Activated CD8-positive, alpha-beta memory T cell treated with anti-CD3 and anti-CD28 coated beads, Interleukin-2, amount 50 U/mL, for 4 hours (primary cell): ENCODE measurements at places on chromosomes 12 and 14.
A peak's percentile ranks its signal among the peaks of the same experiment; 100 is the strongest.

DNA sequence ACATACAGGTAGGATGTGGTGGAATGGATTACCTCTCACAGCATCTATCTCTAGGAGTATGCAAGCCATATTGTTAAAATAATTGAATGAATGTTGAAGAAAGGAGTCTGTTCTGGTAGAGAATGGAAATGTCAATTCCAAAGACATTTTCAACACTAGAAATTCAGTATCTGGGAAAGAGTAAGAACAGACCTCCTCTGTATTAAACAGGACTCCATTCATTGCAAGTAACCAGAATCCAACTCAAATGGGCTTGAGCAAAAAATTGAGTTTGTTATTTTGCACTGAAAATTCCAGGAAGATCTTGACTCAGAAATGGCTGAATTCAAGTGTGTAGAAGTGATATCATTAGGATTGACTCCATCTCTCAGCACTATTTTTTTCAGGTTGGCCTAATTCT is 168.1 kb downstream of the C12orf42 start:
- no peak for DNase-seq

DNA sequence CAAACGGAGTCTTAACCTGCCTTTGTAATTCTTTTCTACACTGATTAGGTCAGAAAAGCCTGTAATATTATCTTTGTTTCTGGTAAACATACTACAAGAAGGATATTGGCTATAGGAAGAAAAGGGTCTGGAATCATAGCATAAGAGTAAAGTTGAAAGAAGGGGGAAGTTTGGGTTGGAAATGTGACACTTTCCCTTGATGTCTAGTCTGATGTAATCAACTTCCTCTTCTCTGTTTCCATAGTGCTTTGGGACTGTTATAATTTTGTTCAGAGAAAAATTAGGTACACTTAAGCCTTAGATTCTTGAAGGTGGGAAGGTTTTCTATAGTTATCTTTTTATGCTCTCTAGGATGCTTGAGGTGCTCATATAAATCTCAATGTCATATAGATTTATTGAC is 322.2 kb downstream of the AEBP2 start:
- no peak for DNase-seq

- DNase-seq, result no peak
Measured at GRCh38 chr14:85027681-85028370, 502.1 kb upstream of the FLRT2 start.

- no peak for DNase-seq
Measured at GRCh38 chr12:2833327-2833726, 1.5 kb downstream of the NRIP2 start.

GRCh38 chr12:4829793-4830162 is 79.9 kb upstream of the KCNA1 start:
- DNase-seq, result no peak

DNA sequence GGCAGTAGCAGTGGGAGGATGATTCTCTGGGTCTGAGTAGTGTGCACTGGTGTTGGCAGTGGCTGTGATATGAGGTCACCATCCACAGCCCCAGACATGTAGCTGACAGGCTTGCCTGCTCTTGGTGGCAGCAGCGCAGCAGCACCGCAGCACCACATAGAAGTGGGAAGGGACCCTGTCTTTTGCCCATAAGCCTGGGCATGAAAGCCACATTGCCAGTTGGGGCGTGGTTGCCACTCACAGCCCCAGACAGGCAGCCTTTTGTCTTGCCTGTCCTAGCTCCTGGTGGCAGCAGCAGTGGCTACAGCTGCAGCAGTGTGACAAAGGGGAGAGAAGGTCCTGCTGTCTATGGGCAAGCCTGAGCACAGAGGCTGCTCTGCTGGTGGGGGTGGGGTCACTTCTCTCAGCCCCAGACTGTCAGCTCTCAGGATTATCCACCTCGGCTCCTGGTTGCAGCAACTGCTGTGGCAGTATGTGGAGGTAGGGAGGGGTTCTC is 71.5 kb downstream of the BRMS1L start:
- no peak for DNase-seq

- no peak for DNase-seq
Measured at GRCh38 chr12:117872546-117873169, 96.1 kb downstream of the KSR2 start.

DNA sequence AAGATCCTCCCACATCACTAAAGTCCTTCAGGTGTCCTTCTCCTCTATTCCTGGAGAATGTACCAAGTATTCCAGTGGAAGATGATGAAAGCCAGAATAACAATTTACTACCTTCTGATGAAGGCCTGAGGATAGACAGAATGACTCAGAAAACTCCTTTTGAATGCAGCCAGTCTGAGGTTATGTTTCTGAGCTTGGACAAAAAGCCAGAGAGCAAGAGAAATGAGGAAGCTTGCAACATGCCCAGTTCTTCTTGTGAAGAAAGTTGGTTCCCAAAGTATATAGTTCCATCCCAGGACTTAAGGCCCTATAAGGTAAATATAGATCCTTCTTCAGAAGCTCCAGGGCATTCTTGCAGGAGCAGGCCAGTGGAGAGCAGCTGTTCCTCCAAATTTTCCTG is 54.6 kb upstream of the HELB start:
- no peak for DNase-seq

- DNase-seq, result no peak
Measured at GRCh38 chr12:11513288-11513687, 117.9 kb upstream of the PRB2 start.

DNA sequence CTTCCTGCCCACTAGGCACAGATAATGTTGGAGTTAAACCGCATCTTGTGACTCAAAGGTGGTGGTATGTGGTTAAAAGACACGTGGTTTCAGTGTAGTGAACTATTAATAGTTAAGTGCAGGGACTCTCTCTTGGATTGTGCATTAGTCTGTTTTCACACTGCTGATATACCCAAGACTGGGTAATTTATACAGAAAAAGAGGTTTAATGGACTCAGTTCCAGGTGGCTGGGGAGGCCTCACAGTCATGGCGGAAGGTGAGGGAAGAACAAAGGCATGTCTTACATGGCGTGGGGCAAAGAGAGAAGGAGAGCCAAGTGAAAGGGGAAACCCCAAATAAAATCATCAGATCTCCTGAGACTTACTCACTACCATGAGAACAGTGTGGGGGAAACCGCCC is 362.3 kb downstream of the GLT1D1 start:
- DNase-seq, result no peak

DNA sequence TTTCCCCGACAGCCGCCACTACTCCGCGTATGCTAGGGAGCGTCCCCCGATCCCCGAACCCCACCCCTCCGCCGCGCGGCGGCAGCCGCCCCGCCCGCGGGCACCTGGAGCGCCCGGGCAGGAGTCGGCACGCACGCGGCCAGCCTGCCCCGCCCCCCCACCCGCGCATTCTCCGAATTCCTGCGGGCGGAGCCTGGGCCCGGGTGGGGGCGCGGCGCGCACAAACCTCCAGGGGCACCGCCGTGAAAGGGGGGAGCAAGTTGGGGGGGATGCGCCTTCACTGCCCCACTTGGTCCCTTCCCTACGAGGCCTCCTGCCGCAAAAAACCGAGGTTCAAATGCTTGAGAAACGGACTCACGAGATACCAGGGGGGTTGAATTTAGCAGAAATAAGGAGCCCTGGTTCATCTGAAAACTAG is 1.7 kb downstream of the AJUBA start:
- peak; percentile 53 for DNase-seq

GRCh38 chr14:41749429-41749828 is 142.8 kb downstream of the LRFN5 start:
- DNase-seq, result no peak

- DNase-seq, result no peak
Measured at GRCh38 chr12:99027461-99027860, 382.4 kb downstream of the APAF1 start.

GRCh38 chr14:100334904-100335303 is 11.8 kb downstream of the SLC25A47 start:
- DNase-seq, result no peak

- no peak for DNase-seq
Measured at GRCh38 chr12:49094975-49095365, 369 bp upstream of the DHH start.

DNA sequence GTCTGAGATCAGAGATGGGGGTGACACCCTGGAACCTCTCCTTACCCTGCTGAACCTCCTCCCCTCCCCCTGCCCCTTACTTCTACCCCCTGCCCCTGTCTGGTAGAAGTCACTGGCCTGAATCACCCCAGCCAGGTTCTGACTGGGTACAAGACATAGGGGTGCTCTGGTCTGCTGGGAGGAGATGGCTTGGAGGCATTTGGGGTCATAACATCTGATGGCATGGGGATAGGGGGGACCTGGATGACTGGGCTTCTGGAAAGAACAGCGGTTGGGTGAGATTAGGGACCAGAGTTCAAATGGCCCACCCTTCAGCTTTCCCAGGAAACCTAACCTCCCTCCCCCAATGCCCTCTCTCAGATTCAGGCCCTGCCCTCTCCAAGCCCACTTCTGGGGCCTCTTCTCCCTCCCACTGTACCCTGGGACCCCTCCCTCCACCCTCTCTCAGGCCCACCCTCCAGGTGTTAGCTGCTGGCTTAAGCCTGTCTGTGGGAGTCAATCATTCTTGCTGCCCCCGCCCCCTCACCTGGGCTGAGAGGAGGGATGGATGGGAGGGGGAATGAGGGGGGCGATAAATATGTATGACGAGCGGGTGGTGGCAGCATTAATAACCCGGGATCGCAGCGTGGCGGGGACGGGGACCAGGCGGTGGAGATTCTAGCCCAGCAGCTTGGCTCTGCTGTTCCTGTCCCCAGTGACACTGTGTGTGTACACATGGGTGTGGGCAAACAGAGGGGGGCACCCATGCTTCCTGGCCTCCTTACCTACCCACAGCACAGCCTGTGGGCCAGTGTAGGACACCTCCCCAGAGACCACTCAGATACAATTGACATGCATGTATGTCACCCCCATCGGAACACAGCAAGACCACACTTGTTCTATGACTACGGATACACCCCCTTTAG is 5.9 kb downstream of the NXPH4 start:
- DNase-seq, result no peak

- DNase-seq, result no peak
Measured at GRCh38 chr14:24376448-24377070, 8.6 kb downstream of the NFATC4 start.

- no peak for DNase-seq
Measured at GRCh38 chr12:127192391-127192790, 1074.6 kb upstream of the TMEM132C start.

DNA sequence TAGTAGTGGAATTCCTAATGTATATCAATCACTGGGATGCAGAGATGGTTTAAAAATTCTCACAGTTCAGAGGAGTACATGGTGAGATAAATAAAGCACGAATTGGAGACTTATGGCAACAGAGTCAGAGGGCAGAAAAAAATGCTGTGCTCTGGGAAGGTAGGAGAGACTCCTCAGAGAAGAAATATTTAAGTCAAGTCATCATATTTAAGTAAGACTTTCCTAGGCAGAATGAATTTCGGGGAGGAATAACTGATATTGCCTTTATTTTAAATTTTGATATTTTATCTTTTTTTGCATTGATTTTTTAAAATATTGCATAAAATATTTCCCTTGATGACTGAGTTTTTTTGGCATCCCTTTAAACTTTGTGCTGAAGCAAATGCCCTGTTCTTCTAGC is 67.4 kb downstream of the OTOGL start:
- no peak for DNase-seq
